ENCODE measurements at places on chromosomes 1 and 21.
A peak's percentile ranks its signal among the peaks of the same experiment; 100 is the strongest.

- DNase-seq = peak; percentile 91
Observed at GRCh38 chr1:159996653-159997052, 35.1 kb downstream of the PIGM start.

- no peak for DNase-seq
Observed at GRCh38 chr1:98044071-98044697, 123.3 kb upstream of the DPYD start.

GRCh38 chr1:201955729-201956143, 433 bp downstream of the TIMM17A start:
- no peak for DNase-seq

GRCh38 chr21:42784896-42785451, 94.4 kb downstream of the WDR4 start:
- no peak for DNase-seq

DNA sequence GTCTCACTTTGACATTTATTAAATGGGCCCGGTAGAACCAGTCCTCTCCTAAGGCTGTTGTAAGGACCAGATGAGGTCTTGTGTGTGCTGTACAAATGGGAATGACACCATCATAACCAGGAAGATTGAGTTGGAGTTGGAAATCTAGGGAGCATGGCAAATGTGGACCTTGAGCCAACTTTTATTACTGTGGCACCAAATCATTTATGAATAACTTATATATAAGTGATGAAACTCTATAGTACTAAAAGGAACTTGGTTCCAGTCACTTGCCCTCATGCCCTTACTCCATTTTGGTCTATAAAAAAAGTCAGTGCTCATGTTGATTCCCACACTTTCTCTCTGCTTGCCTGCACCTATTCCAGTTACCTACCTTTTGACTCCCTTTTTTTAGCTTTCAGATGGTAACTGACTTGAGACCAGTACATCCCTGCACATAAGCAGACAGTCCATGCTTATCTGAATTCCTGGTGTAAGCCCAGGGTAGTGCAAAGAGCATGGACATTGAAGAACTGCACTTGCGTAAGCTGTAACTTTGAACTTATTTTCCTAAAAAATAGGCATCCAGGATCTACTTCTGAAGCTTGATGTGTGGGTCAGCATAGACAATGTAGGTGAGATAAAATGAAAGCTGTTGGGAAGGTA, 210.6 kb downstream of the PBX1 start:
- DNase-seq = no peak

- DNase-seq = peak; percentile 50
Observed at GRCh38 chr1:182217071-182217470, 155.6 kb upstream of the ZNF648 start.

GRCh38 chr1:48309564-48310082, 87.1 kb downstream of the SLC5A9 start:
- DNase-seq = no peak

DNA sequence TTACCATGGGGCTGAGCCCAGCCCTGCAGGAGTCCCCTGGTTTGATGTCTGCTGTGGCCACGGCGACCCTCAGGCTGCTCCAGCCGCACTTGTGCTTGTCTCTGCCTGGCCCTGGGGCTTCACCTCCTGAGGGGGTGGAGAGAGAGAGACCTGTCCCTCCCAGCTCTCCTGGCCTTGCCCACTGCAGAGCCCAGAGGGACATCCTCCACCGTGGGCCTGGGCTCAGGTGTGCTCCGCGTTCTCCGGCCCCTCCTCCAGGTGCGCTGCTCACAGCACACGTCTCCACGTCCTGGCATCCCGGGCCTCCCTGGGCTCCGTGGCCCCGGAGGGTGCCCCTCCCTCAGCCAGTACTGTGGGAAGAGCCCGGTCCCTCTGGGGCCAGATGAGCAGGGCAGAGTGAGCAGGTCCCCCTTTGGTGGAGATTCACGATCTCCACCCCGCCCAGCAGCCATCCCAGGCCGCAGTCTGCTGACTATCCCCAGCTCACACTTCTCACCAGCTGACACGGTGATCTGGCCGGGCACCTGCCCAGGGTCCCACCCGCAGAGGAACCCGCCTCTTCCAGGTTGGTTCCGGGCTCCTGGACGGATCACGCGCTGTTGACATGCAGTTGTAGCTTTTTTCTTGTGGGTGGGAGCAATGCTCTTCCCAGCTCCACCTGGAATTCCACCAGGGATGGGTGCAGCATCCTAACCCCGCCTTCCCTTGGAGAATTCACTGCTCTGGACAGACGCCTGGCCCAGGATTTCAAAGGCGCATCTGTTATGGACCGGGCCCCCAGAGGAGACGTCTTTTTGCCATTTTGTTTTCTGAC, 41.8 kb upstream of the POFUT2 start:
- no peak for DNase-seq

All from ELR (cell line).